ENCODE measurements at places on chromosomes 1 and 21. TPM values are rescaled to one million over a fixed set of nuclear protein-coding genes. Genes with fewer than 3 reads are reported as not detected.

UBE2G2 gene
- 62.0 TPM for total RNA-seq

LCE1F gene
- not detected for total RNA-seq

LCK gene
- total RNA-seq = 1.2 TPM

KDF1 gene
- total RNA-seq = 0.18 TPM

HAPLN2 gene
- total RNA-seq = 1.3 TPM

WNT9A gene
- total RNA-seq = 0.80 TPM

GUCA2B gene
- not detected for total RNA-seq

FCER1G gene
- 92.7 TPM for total RNA-seq

FMN2 gene
- total RNA-seq = 0.16 TPM

RPTN gene
- not detected for total RNA-seq

SLC30A2 gene
- 1.0 TPM for total RNA-seq

CYP4A11 gene
- total RNA-seq = not detected

PPIAL4G gene
- not detected for total RNA-seq

RCAN1 gene
- total RNA-seq = 34.8 TPM

ENAH gene
- 79.0 TPM for total RNA-seq

BCL2L15 gene
- total RNA-seq = 0.97 TPM

CYP4A22 gene
- not detected for total RNA-seq

UCK2 gene
- total RNA-seq = 18.2 TPM

ADCY10 gene
- 0.21 TPM for total RNA-seq

L1TD1 gene
- total RNA-seq = 0.34 TPM

TMEM82 gene
- not detected for total RNA-seq

HSF2BP gene
- not detected for total RNA-seq

DNAI4 gene
- total RNA-seq = 17.5 TPM

DHRS3 gene
- total RNA-seq = 106 TPM

TDRD10 gene
- total RNA-seq = 3.6 TPM

CFAP74 gene
- not detected for total RNA-seq

GNAT2 gene
- total RNA-seq = not detected

RGS8 gene
- total RNA-seq = 0.05 TPM

TCHHL1 gene
- not detected for total RNA-seq

HSD3B2 gene
- not detected for total RNA-seq

C4BPA gene
- not detected for total RNA-seq

CLCA1 gene
- total RNA-seq = not detected

FASLG gene
- not detected for total RNA-seq

GSTM1 gene
- total RNA-seq = not detected

NMNAT2 gene
- 33.8 TPM for total RNA-seq

CTBS gene
- 8.0 TPM for total RNA-seq

WARS2 gene
- 11.4 TPM for total RNA-seq

MYBPH gene
- not detected for total RNA-seq

NTNG1 gene
- 0.26 TPM for total RNA-seq

GRIK1 gene
- not detected for total RNA-seq

MX2 gene
- total RNA-seq = 14.7 TPM

OR2L5 gene
- total RNA-seq = not detected

KRTAP10-2 gene
- not detected for total RNA-seq

ZMYM4 gene
- total RNA-seq = 41.6 TPM

SPRR2G gene
- not detected for total RNA-seq

UMODL1 gene
- not detected for total RNA-seq

SERTAD4 gene
- total RNA-seq = 7.0 TPM

ZNF678 gene
- total RNA-seq = 4.7 TPM

SLC50A1 gene
- 13.0 TPM for total RNA-seq
